Pulmonary artery endothelial cell (primary cell): ENCODE measurements at places on chromosomes 16 and 17. TPM values are rescaled to one million over a fixed set of nuclear protein-coding genes. Genes with fewer than 3 reads are reported as not detected.

NXPH3 gene
- total RNA-seq: 0.79 and 2.7 TPM in 2 replicates

CTDNEP1 gene
- total RNA-seq: 28.8 and 30.7 TPM in 2 replicates

GRCh38 chr16:1344499-1344898, 7.2 kb downstream of the TSR3 start:
- DNase-seq: no peak

GRCh38 chr16:13902677-13903076, 17.3 kb upstream of the ERCC4 start:
- DNase-seq: peak; percentile 8

CLEC19A gene
- not detected in 2 replicates for total RNA-seq

DNA sequence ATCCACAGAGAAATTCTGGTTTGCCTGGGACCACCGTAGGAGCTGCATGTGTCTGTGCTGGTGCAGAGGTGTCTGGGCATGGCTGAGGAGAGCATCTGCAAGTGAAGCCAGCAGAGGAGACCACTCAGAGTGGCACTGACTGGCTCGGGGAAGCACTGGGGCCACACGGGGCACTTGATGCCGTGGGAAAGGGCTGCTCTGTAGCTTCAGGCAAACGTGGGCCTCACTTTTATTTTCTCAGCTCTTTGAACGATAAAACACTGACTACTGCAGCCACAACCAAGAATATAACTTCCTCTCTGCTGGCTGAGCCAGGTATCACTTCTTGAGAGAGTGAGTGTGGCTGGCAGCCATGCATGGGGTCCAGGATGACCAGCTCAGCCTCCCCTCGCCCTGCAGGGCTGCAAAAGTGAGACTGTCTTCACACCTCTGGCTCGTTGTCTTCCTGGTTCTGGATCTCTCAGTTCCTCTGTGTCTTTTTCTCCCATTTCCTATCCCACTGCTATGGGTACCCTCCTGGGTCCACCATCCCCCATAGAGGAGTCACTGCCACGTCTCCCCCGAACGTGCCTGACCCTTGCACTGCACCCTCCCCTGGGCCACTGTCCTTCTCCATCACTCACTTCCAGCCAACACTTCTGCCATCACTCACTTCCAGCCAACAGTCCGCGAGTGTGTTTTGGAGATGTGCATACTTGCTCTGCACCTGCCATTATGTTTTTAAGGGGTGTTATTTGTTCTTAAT, 201.4 kb upstream of the CHMP6 start:
- no peak for DNase-seq

DNA sequence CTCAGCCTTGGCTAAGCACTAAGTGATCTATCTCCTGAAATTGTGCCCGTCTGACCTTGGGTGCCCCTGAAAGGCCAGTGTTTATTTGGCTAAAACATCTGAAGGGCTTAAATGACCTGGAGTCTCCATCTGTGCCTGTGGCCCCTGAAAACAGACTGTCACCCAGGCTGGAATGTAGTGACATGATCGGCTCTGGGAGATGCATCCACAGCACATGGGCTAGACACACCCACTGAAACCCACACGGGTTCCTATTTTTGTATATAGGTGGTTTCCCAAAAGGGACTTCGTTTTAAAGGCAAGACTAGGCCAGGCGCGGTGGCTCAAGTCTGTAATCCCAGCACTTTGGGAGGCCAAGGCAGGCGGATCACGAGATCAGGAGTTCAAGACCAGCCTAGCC, 13.5 kb downstream of the CEP295NL start:
- no peak for DNase-seq

DNA sequence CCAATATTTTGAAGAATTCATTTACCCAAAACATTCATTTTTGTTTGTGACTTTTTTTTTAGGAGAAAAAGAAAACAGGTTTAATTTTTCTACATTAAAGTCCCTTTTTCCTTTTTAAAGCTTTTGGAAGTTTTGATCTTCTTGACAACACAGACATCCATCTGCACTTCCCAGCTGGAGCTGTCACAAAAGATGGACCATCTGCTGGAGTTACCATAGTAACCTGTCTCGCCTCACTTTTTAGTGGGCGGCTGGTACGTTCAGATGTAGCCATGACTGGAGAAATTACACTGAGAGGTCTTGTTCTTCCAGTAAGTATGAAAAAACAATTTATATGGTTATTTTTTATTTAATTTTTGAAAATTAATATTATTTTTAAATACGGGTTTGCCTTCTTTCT, 37.2 kb downstream of the SIAH1 start:
- no peak for DNase-seq

KCNJ18 gene
- total RNA-seq: not detected in 2 replicates

DNA sequence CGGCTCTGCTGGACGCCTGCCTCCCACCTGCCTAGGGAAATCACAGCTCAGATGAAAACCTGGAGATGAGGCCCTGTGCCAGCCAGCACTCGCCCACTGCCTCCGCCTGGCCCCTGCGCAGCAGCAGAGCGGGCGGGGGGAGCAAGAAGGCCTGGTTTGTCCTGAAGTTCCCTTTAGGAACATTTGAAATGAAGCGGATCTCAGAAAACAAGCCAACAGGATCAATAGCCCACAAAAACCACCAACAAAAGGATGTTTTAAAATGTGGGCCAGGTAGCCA, 48.0 kb downstream of the RBFOX3 start:
- DNase-seq: no peak

GRCh38 chr16:85536411-85537330, 76.5 kb upstream of the GSE1 start:
- DNase-seq: no peak

DNA sequence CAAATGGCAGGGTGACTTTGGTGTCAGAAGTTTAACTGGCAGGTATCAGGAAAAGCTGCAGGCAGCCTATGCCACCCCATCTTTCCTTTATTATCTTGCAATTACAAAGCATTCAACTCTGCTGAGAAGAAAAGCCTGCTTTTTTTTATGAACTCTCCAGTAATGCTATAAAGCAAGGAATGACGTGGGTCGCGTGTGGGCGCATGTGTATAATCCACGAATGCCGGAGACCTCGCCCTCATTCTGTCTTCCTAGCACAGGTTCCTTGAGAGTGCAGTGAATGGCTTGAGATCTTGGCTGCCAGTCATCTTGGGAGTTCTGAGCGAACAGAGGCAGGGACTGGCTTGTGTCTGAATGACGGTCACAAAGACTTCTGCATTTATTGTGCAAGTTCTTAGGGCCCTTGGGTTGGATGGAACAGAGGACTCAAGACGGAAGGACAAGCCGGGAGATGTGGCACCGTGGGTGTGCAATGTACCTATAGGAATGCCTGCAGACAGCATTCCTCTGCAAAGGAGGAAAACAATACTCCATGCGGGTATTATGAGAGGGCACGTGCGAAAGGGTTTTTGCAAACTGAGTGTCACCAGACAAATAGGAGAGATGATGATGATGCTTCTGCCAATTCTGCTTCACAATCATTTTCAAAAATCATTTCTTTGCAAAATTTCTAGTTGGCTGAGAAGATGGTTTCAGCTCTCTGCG, 96.1 kb upstream of the ELAC2 start:
- no peak for DNase-seq

GRCh38 chr17:58757162-58757613, 1.5 kb downstream of the PPM1E start:
- DNase-seq: no peak

DNA sequence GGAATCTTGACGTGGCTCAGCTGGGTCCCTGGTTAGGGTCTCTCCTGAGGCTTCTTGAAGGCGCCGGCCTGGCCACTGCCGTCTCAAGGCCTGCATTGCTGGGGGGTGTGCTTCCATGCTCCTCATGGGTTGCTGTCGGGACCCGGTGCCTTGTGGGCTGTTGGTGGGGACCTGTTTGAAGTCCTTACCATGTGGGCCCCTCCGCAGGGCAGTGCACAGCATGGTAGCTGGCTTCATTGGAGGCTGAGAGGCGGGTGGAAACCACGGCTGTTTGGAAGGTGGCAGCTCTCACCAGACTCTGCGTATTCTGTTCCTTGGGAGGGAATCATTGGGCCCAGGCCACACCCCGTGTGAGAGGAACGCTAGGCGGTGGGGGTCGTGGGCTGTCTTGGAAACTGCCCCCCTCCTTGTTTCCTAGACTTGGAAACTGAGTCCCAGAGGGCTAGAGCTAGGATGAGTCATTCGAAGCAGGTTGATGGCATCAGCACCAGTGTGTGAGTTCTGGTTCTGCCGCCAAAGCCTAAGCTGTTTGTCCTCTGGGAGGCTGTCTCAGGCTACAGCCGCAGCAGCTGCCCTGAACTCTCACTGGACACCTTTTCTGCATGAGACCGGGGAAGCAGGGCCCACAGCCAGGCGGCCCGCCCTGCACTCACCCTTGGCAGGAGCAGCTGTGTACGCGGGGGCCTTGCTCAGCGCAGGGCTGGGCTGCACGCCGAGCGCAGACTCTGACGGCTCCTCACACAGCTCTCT, 35.2 kb downstream of the ZNF750 start:
- no peak for DNase-seq

VPS9D1 gene
- total RNA-seq: 5.9 and 7.1 TPM in 2 replicates

CARHSP1 gene
- total RNA-seq: 140 and 155 TPM in 2 replicates
